Activated T-helper 9 cell treated with anti-CD3 and anti-CD28 coated beads, Interleukin-2, amount 50 U/mL, for 16 hours (primary cell): ENCODE measurements at places on chromosomes 1 and 21.

DNA sequence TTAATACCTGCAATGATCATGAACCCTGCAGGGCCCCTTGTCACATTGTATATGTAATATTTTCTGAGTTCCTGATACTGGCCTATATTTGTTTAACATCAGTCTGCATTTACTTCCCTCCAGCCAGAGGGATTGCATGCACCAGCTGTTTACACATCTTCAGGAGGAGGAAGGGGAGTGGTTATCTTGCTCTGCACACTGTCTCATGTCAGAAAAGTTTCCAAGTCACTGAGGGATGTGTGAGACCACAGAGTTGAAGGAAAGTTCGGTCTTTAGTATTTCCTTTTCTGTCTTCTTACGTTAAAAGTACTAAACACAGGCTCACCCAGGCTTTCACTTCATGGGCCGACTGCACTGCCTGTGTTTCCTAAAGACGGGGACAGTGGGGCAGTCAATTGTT is 574.1 kb downstream of the LMO4 start:
- DNase-seq: no peak

GRCh38 chr21:31482460-31482859 is 138.4 kb upstream of the TIAM1 start:
- no peak for DNase-seq

- DNase-seq: no peak
These were observed 1.0 kb downstream of the ST6GALNAC5 start for GRCh38 chr1:76868154-76868882.

DNA sequence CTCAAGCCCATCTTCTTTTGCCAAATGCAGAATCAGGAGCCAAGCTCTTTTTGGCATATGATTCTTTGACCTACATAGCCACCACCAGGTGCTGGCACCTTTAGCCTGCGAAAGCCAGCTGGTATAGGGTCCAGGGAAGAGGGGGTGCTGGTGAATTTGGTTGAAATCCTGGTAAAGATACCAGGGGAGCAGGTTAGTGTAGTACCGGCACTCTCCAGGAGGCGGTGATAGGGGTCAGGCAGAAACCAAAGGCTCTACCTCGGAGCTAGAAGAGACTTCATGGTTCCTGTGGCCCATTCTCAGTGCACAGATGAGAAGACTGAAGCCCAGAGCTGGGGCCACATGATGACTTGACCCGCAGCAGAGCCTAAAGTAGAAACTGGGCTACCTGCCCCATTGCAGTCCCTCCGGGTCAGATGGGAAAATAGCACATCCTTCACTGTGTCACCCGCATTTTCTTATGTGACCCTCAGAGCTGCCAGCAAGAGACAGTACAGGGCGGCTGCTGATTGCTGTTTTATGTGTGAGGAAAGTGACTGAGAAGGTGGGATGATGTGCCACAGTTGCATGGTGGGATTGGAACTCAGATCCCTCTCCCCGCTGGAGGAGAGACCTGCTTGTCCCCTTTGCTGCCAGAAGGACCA is 36.0 kb upstream of the IL19 start:
- peak; percentile 62 for DNase-seq

GRCh38 chr1:77652268-77652667 is 30.2 kb downstream of the ZZZ3 start:
- no peak for DNase-seq

GRCh38 chr1:55781003-55781402 is 565.8 kb upstream of the USP24 start:
- no peak for DNase-seq

DNA sequence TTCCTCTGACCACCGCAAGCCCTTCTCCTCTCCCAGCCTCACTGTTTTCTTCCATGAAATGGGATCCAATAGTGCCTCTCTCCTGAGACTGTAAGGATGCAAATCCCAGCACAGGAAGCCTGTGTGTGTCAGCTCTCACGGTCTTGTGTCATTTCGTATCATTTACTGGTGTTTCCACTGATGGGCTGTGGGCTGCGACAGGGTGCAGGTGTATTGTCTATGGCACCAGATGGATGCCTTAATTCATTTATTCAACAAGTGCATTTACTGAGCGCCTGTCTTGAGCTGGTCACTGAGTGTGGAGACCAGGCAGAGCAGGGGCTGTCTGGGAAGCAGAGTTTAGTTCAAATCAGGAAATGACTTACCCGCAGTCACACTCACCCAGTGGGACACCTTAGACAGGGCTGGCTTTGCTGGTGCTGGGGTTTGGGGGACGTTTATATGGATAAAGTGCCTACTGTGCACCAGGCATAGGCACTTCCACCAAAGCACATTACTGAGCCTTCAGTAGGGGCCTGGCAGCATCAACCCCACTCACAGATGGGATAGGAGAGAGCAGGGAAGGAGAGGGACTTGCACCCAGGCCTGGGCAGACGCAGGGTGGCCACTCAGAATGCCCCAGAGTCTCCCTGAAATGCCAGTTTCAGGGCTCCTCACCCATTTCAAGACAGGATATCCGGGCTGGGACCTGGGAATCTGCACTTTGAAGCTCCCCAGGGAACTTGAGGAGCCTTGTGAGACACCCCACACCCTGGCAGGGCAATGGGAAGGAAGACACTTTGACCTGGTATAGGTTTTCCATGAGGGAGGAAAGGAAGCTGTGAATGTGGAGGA is 398.9 kb downstream of the MATN1 start:
- no peak for DNase-seq

DNA sequence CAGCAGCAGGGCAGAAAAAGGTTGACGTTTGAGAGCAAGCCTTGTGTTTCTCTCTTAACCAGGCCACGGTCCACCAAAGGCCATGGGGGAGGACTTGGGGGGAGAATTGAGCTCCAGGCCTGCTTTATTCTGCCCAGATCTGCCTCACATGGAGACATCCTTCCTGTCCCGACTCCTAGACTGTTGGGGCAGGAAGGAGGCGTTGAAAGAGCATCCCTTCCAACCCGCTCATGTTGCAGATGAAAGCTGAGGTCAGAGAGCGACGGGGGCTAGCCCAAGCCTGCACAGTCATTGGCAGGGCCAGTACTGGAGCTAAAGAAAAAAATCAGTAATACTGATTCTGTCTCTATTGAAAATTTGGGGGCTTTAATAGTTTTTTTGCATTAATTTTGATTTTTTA is 46.6 kb downstream of the MYOM3 start:
- DNase-seq: no peak

- DNase-seq: no peak
These were observed 953.2 kb downstream of the BRINP3 start for GRCh38 chr1:189524501-189524900.

- no peak for DNase-seq
These were observed 172.8 kb downstream of the ST6GALNAC3 start for GRCh38 chr1:76247261-76247852.

DNA sequence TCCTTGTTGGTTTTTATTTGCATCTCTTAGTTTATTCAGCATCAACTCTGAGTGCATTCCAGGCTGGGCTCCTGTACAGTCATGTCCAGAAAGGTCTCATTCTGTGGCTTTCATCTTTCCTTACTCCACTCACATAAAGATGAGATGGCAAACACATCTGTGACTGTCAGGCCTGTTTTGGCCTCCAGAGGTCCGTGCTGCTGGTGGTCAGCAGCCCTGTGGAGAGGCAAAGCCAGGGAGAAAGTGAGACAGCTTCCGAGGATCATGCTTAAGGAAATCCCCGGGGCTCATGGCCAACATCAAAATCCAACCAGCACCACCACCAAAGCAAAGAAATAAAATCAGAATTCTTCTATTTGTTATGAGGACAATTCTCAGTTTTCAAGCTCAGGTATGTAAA is 96.1 kb upstream of the HIVEP3 start:
- DNase-seq: no peak
